ENCODE measurements at places on chromosomes 2 and 18. TPM values are rescaled to one million over a fixed set of nuclear protein-coding genes. Genes with fewer than 3 reads are reported as not detected.

Gene BIN1
- 575 TPM for polyA plus RNA-seq

Gene GALR1
- 0.06 TPM for polyA plus RNA-seq

Gene KCNG3
- not detected for polyA plus RNA-seq

Gene LBX2
- 0.87 TPM for polyA plus RNA-seq

Gene CSRNP3
- polyA plus RNA-seq, result 11.9 TPM

Gene CTIF
- not detected for polyA plus RNA-seq

Gene KRCC1
- polyA plus RNA-seq, result 36.1 TPM

Gene DAW1
- polyA plus RNA-seq, result 0.08 TPM

Gene IL36RN
- not detected for polyA plus RNA-seq

Gene EDAR
- not detected for polyA plus RNA-seq

Gene C1QL2
- not detected for polyA plus RNA-seq

Gene MAL
- polyA plus RNA-seq, result 17.2 TPM

Gene CD207
- not detected for polyA plus RNA-seq

Gene LYG1
- 1.8 TPM for polyA plus RNA-seq

Gene THADA
- 15.4 TPM for polyA plus RNA-seq

Gene PROC
- 0.72 TPM for polyA plus RNA-seq

Gene FLACC1
- polyA plus RNA-seq, result 1.0 TPM

Gene RPRM
- 6.4 TPM for polyA plus RNA-seq

Gene ANKRD30B
- polyA plus RNA-seq, result not detected

Gene EHD3
- not detected for polyA plus RNA-seq

Gene CCDC178
- not detected for polyA plus RNA-seq

Gene GRHL1
- polyA plus RNA-seq, result 10.5 TPM

Measured in muscle of arm (tissue), 14 donors.